ENCODE measurements at places on chromosomes 3 and 15. TPM values are rescaled to one million over a fixed set of nuclear protein-coding genes. Genes with fewer than 3 reads are reported as not detected.

GRCh38 chr3:18729671-18730070, 304.5 kb upstream of the SATB1 start:
- no peak for DNase-seq

Gene ZNF860
- total RNA-seq = 1.5 TPM

Gene KIF7
- 3.7 TPM for total RNA-seq

Gene MYEF2
- 2.2 TPM for total RNA-seq

- no peak for DNase-seq
Observed at GRCh38 chr3:109973733-109974132, 636.4 kb upstream of the DPPA4 start.

Gene RFX7
- 12.3 TPM for total RNA-seq

- DNase-seq = no peak
Observed at GRCh38 chr3:64105816-64106215, 82.5 kb upstream of the PSMD6 start.

DNA sequence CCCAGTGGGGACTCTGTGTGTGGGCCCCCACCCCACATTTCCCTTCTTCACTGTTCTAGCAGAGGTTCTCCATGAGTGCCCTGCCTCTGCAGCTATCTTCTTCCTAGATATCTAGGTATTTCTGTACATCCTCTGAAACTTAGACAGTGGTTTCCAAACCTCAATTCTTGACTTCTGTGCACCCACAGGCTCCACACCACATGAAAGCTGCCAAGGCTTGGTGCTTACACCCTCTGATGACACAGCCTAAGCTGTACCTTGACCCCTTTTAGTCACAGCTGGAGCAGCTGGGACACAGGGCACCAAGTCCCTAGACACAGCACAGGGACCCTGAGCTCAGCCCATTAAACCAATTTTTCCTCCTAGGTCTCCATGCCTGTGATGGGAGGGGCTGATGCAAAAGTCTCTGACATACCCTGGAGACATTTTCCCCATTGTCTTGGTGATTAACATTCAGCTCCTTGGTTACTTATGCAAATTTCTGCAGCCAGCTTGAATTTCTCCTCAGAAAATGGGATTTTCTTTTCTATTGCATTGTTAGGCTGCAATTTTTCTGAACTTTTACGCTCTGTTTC, 304.5 kb downstream of the OTOL1 start:
- DNase-seq = no peak

DNA sequence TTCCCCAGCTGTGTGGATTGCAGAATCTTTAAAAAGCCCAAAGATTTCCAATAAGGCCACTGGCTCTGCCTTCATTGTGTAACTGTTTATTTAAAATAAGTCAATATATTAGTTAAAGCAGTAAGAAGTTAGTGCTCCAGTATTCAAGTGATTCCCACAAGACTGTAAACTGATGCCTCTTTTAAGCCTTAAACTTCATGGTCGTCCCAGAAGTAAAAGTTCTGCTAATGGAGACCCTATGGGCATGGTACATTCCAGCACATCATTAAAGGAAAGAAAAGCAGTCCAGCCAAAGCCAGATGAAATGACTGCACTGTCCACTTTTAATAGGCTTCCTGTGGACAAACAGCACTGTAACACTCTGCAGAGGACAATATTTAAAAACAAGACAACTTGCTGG, 512.6 kb downstream of the MECOM start:
- no peak for DNase-seq

DNA sequence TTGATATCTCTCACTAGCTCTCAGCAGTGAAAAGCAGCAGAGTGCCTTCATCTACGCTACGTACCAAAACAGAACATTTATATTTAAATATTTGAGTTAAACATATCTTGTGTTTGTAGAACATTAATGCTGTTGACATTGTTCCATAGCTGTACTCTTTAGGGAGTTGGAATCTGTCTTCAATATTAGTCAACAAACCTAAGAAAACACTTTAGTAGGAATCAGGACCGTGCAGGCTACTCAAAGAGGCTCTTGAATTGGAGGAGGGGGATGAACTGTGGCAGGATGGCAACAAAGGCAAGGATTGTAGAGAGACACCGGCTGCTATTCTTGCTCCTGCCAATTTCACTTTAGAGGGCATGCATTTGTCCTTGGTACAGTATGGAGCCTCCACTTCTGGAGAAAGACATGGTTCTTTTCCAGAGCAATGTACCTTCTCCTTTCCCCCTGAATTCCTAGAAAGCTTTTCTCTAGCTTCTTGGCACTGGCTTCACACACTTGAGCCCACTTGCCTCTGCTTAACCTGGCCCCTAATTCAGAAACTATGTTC, 265.9 kb downstream of the CD47 start:
- no peak for DNase-seq

DNA sequence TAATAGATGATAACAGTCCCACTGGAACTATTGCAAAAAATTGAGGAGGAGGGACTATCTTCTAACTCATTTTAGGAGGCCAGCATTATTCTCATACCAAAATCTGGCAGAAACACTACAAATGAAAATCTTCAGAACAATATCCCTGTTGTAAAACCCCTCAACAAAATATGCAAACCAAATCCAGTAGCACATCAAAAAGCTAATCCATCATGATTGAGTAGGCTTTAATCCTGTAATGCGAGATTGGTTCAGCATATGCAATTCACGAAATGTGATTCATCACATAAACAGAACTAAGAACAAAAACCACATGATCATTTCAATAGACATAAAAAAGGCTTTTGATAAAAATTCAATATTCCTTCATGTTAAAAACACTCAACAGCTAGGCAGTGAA, 23.9 kb upstream of the PLSCR2 start:
- no peak for DNase-seq

- DNase-seq = no peak
Observed at GRCh38 chr3:13158871-13159270, 85.6 kb upstream of the IQSEC1 start.

DNA sequence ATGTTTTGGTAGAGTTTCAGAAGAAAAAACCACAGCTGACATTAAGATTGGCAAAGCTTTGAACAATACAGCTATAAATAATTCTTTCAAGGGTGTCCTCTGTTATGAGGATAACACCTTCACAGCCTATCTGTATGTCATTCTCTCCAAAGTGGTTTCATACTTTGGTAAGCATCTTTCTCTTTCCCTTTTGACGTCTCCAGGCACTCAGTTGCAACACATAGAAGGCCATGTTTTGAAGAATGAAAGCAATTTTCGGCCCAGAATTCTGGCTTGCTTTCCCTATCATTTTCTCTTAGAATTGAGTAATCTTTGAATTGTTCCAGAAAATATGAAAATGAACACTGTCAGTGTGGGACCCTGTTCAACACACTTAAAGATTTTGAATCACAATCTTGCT, 200.0 kb upstream of the CBLB start:
- DNase-seq = no peak

GRCh38 chr3:122021811-122022401, at the start of gene ILDR1:
ILDR1 (minus strand) TSS chr3:122022247; CDS start chr3:122022077, 170 bp downstream.
- DNase-seq = no peak

GRCh38 chr15:79436037-79436780, 4.1 kb downstream of the MINAR1 start:
- no peak for DNase-seq

GRCh38 chr3:124639406-124640237, 90.6 kb upstream of the UMPS start:
- no peak for DNase-seq

Gene TIMP4
- total RNA-seq = 14.7 TPM

DNA sequence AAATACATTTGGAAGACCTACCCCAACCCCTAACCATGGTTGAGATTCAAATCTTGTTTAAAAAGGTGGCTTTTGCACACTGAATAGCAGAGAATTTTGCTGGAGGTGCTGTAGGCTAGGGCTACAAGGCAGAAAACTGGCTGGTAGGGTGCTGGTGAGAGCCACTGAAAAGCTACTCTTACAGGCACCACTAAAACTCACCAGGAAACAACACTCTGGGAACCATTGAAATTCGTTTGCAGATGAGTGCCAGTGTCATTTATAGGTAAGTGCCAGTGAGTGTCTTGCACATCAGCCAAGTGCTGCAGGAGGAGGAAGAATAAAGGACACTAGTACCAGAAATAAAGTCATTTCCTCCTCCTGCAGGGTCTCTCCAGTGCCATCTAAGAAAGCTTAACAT, 610.2 kb downstream of the ZNF385D start:
- no peak for DNase-seq

DNA sequence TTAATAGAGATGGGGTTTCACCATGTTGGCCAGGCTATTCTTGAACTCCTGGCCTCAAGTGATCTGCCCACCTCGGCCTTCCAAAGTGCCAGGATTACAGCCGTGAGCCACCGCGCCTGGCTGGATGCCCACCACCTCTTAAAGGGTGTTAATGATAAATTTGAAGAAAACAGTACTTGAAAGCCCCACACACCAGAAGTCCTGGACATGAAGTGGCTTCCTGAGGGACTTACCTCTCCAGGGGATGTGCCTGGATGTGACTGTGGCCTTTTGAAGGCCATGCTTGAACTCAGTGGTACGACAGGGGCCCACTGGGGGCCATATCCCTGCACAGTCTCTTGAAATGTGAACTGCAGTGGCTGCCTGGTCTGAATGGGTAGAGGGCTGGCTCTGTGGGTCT, 18.2 kb downstream of the IRAK2 start:
- no peak for DNase-seq

GRCh38 chr3:166955201-166955939, 424.7 kb downstream of the ZBBX start:
- no peak for DNase-seq

Gene PARL
- total RNA-seq = 40.5 TPM

Gene FHIT
- total RNA-seq = 15.3 TPM

GRCh38 chr3:53035825-53036619, 9.9 kb downstream of the SFMBT1 start:
- no peak for DNase-seq

DNA sequence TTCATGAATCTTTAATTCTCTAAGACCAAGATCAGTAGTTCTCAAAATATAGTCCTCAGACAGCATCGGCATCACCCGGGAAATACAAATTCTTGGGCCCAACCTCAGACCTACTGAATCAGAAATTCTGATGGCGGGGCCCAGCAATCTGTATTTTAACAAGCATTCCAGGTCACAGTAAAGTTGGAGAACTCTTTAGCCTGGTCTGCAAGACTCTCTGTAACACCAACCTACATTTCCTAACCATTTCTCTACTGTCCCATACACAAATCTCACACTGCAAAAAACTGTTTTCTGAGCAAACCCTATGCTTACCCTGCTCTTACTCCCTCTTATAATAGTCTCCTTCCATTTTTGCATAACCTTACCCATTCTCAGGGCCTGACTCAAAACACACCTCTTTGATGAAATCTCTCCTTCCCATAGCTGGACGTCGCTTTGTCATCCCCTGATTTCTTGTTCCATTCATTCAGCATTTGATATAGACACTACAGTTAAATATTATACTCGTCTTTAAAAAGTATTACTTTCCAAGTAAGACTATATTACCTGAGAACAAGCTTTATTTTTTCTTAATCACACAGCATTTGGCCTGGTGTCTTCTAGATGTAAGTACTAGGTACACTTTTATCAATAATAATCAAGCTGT, 83.3 kb upstream of the MYO5C start:
- DNase-seq = no peak

Gene UBE2Q2
- 17.2 TPM for total RNA-seq

DNA sequence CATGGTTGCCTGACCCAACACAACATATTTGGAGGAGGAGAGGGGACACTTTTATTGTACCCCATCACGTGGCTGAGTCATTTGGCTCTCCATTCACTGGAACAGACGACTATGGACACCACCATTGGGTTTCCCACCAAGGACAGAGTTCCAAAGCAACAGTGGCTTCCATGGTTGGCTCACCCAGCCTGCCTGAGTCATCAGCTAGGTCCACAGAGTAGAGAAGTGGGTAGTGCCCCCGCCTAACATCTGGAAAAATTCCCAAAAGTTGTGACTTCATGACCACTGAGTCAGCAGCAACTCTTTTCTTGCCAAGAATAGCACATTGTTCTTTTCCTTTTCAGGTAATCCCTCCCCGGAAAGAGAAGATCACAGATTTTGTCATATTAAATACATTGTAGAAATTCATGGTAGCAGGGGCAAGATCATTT, 3.0 kb upstream of the PPP1R2 start:
- peak; percentile 62 for DNase-seq

DNA sequence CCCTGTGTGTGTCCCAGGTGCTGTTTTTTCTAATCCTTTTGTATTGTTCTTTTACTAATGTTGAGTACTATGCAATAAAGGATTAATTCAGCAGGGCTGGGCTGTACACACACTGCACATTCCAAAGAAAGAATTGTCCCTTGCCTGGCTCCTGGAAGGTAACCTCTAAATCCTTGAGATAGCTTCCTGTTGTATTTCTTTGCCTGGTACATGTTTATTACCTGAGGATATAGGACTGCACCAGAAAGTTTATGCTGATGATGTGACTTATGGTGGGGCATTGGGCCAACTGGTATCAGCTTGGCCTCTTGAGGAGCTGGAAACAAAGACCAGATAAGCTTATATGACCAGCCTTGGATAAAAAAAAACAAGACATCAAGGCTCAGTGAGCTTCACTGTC, 26.6 kb upstream of the FAN1 start:
- no peak for DNase-seq

GRCh38 chr3:59709702-59710553, 660.1 kb upstream of the CFAP20DC start:
- peak; percentile 43 for DNase-seq

DNA sequence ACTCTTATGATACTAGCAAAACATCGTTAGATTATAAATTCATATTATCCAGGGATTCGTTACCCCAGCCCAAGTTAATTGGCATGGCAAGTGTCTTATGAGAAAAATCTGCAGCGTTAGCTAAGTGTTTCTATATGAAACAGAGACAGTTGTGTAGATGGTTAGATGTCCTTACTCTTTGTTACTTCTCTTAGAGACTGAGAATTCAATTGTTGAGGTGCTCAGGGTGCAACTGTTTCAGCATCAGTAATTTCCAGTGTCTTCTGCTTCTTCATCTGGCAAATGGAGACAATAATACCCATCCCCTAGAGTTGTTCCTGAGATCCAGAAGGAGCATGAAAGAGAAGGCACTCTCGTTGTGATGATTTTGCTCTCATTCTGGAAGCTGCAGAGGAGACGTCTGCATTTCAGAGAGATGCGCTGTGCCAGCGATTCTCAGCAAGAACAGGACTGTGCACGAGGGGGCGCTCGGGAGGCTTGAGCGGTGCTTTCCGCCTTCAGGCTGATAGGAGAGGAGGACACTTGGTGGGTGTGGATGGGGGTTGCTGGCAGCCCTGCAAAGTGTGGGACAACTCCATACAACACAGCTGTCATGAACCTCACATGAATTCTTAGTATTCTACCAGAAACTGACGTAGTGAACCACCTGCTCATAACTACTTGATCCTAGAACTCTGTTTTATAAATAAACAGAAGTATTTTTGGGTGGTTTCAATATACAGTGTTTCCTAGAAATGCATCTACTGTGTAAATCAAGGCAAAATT, 39.7 kb upstream of the SPSB4 start:
- peak; percentile 44 for DNase-seq
